ENCODE measurements at places on chromosomes 2 and 18.

DNA sequence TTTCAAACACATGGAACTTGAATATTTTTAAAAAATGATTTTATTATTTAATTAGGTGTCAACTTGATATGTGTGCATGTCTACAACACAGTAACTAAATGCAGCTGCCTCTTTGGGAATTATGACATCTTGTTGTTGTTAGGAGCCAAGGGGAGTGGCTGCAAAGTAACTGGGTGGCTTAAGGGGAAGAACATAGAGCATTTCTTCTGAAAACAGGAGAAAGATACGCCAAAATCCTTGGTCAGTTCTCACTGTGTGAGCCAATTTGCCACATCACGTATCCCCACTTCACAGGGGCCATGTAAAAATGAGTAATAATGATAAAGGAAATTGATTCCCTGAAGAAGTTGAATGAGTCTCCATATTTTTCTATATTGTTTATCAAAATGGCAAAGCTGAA is 309.8 kb upstream of the COL3A1 start:
- DNase-seq, result no peak

DNA sequence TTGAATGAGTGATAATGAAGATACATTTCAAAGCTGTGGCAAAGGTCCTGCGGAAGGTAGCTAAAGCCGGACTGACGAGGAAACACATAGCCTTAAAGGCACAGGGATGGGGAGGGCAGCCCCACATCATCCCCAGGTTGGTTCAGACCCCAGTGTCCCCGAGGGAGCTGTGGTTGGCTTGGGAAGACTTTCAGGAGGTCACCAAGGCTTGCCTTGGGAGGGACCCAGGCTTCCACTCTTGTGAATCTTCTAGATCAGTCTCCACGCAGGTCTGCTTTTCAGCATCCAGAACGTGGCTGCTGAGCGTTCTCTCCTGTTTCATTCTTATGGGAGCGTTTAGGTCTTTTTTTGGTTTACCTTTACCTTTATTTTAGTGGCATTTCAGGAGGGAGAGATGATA is 16.8 kb downstream of the KIF1A start:
- DNase-seq, result no peak

- DNase-seq, result no peak
Measured at GRCh38 chr18:59402432-59403090, 43.5 kb upstream of the LMAN1 start.

GRCh38 chr18:75131381-75132000 is 77.4 kb downstream of the PTGR3 start:
- DNase-seq, result no peak

DNA sequence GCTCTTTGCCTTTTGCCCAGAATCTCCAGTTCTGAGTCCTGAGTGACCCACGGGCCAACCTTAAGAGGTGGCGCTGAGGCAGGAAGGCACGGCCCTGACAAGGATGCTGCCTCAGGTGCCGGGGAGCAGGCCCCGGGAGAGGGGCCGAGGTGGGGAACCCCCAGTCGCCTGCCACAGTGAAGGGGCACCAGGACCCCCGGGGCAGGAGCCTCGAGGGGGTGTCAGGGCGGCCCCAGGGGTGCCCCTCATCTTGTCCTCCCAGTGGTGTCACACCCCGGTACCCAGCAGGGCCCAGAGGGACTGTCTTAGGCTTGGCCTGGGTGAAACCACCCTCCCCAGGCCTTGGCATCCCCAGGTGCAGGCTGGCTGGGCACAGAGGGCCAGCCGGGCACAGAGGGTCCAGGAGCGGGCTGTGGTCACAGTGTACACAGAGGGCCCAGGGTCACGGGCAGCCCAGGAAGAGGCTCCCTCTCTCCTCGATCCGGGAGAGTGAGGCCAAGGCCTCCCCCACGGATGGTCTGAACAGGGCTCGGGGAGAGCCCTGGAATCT is 1.0 kb downstream of the PDCD1 start:
- no peak for DNase-seq

DNA sequence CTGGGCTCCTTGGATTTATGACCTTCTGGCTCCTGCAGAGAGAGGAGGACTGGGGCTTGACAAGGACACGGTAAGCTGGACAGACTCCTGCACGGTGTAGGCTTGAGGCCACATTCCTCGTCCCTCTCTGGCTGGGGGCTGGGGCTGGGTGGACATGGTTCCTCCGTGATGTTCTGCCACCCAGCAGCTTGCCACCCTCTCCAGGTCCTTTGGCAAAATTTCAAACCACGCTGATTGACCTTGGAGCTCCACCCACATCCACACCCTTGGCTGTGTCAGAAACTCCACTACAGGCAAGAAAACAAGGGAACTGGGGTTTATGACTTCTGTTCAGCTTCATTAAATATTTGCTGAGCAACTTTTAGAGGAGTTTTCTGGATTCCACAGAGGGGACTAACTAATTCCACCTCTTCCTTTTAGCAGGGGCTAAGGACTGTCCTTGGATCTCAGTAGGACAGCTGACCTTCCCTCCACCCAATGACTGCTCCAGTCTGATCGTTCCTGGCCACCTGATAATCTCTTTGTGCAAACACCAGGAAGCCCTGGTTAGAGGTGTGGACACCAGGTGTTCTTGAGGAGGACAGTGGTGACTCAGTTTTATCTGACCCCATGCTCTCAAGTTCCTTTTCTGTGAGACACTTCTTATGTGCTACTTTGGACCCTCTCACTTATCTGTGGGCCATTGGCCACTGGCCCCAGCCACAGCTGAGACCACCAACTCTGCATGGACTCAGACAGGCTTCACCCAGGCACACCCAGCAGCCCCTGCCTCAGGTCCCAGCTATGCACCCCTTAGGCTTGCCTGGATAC is 29.3 kb downstream of the GPR55 start:
- DNase-seq, result no peak

GRCh38 chr18:77110936-77111335 is 21.6 kb downstream of the MBP start:
- DNase-seq, result no peak

DNA sequence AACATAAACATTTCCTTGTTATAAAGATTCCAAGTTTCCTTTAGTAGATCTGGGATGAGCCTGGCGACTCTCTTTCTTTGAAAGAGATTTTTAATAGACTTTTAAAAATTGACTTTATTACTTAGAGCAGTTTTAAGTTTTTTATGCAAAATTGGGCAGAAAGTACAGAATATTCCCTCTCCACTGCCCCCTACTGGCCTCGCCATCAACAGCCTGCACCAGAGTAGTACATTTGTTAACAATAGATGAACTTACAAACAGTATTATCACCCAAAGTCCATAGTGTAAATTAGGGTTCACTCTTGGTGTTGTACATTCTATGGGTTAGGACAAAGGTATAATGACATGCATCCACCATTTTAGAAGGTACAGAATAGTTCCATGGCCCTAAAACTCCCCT is 3.9 kb downstream of the MAP3K19 start:
- DNase-seq, result no peak

DNA sequence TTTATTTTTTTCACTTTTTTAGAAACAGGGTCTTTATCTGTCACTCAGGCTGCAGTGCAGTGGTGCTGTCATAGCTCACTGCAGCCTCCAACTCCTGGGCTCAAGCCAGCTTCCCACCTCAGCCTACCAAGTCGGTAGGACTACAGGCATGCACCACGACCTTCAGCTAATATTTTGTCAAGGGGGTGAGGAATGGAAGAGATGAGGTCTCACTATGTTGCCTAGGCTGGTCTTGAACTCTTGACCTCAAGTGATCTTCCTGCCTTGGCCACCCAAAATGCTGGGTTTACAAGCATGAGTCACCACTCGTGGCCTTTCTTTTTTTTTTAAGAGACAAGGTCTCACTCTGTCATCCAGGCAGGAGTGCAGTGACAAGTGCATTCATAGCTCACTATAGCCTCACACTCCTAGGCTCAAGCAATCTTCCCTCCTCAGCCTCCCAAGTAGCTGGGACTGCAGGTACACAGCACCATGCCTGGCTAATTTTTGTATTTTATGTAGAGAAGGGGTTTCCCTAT is 13.4 kb downstream of the PPP1R7 start:
- DNase-seq, result no peak

- DNase-seq, result no peak
Measured at GRCh38 chr2:174062934-174063333, 97.8 kb upstream of the SP3 start.

- DNase-seq, result no peak
Measured at GRCh38 chr2:151937966-151938365, 109.7 kb upstream of the ARL5A start.

GRCh38 chr2:241161646-241162281 is 11.5 kb downstream of the PPP1R7 start:
- DNase-seq, result peak; percentile 84

DNA sequence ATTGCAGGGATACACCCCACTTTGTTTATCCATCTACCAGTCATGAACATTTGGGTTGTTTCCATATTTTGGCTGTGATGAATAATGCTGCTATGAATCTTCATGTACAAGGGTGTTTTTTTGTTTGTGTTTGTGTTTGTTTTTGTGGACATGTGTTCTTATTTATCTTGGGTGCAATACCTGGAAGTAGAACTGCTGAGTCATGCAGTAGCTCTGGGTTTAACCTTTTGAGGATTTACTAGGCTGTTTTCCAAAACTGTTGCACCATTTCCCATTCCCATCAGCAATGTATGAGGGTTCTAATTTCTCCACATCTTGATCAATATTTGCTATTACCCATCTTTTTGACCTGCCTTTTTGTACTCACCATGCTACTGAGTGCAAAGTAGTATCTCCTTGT is 140.0 kb upstream of the CYP1B1 start:
- DNase-seq, result peak; percentile 42

- no peak for DNase-seq
Measured at GRCh38 chr18:38367473-38367872, 801.9 kb upstream of the CELF4 start.

DNA sequence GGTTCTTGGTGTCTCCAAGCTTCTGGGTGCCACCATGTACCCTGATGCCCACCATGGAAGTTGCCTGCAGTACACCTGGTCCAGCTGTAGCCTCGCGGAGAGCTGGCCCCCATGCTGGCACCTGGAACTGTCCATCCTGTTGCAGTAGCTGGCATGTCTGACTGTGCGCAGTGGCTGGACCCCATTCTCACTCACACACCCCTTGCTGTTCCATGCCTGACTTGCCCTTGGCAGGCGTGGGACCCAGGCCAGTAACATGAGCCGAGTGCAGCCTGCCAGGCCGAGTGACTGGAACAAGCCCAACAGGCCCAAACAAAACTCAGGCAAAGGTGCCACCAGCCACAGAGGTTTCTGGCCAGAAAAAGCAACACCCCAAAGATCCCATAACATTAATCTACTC is 73.8 kb downstream of the NEURL3 start:
- DNase-seq, result no peak

- no peak for DNase-seq
Measured at GRCh38 chr2:75162259-75162658, 37.1 kb downstream of the TACR1 start.

GRCh38 chr18:51614967-51615571 is 417.6 kb upstream of the MEX3C start:
- DNase-seq, result no peak

- DNase-seq, result no peak
Measured at GRCh38 chr18:45227001-45227742, 388.1 kb upstream of the SLC14A2 start.

DNA sequence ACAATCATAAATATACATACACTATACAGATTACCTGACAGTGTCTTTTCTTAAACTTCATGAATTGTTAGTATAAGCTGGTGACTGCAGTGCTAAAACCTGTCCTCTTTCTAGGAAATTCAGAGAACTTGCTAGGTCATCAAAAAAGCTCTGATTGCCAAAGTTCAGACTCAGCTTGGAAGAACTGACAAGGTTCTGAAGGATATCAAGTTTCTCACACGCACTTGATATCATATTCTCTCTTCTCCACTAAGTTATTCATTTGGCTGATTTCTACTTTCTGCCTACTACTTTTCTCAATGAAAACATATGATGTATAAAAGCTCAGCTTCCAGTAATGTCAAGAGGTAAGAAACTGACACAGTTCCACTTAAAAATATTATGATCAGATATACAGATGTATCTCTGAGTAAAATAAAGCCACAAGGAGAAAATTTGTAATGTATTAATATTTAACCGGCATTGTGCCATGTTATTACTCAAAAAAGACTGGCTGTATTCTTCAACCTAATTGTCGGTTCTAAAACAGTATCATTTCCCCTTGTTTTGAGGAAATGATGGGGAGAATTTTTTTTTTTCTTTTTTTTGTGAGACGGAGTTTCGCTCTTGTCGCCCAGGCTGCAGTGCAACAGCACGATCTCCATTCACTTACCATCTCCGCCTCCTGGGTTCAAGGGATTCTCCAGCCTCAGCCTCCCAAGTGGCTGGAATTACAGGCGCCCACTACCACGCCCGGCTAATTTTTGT is 2.4 kb downstream of the OSBPL1A start:
- DNase-seq, result peak; percentile 41

DNA sequence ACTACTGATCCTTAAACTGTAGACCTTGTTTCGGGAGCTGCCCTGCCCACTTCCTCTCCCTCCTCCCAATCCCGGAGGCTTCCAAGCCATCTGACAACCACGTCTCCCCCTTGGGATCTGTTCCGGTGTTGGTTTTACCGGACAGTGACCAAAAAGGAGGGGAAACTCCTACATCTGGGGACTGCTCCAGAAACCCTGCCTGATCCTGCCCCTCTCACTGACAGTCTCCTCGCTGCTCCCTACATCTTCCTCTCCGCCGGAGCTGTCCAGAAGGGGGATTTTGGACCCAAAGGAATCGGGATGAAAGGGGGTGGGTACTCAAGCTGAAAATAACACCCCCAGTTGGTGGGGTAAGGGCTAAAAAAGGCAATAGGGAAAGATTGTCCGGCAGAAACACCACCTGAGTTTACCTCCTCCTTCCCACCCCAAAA is 1.5 kb downstream of the INO80D start:
- DNase-seq, result peak; percentile 43

DNA sequence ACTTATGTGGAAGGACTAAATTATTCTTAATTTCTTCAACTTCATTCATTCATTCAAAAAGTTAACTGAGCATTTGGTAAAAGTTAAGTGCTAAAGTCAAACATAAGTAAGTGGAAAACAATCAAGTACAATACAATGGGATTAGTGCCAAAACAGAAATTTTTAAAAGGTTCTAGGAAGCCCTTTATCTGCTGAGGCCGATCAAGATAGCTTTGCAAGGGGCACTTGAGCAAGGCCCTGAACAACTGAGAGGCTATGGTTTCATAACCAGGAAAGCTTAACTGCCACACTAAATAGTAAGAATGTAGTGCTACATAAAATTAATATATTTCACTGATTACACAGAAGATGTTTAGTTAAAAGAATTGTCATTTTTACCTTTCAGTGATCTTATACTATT is 76.5 kb downstream of the NOL10 start:
- DNase-seq, result no peak

- no peak for DNase-seq
Measured at GRCh38 chr2:226159875-226160479, 639.6 kb downstream of the IRS1 start.

- DNase-seq, result no peak
Measured at GRCh38 chr2:215811003-215811402, 202.3 kb downstream of the MREG start.

GRCh38 chr2:73007991-73008765 is 63.3 kb downstream of the SFXN5 start:
- no peak for DNase-seq

Data from AG09319 (cell line).